ENCODE measurements at places on chromosomes 2 and 18. TPM values are rescaled to one million over a fixed set of nuclear protein-coding genes. Genes with fewer than 3 reads are reported as not detected.

DNA sequence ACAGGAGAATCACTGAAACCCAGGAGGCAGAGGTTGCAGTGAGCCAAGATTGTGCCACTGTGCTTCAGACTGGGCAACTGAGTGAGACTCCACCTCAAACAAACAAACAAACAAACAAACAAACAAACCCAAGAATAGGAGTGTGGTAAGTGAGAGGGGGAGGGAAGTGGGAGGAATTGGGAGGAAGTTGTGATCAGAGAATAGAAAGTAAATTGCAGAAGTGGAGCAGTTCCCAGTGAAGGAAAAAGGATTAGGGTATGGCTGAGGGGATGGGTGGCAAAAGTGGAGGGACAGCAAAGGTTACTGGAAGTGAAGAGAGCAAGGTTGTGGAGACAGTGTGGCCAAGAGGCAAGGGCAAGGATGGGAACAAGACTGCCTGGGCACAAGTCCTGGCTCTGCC is 41.1 kb upstream of the C1GALT1C1L start:
- H3K27me3 ChIP-seq, result peaks cover 12% of the 10 kb centered on the region
- no peaks in the 10 kb centered on the region for H3K36me3 ChIP-seq
- DNase-seq, result no peak
- H3K27ac ChIP-seq, result no peak overlapping the region

- H3K36me3 ChIP-seq, result no peaks in the 10 kb centered on the region
- no peak overlapping the region for H3K27ac ChIP-seq
- peaks cover 47% of the 10 kb centered on the region for H3K27me3 ChIP-seq
- no peak for DNase-seq
- H3K4me3 ChIP-seq, result no peak overlapping the region
Observed at GRCh38 chr18:61963705-61964104, 70.9 kb upstream of the RNF152 start.

- H3K4me1 ChIP-seq, result peaks cover 47% of the 10 kb centered on the region
- H3K36me3 ChIP-seq, result no peaks in the 10 kb centered on the region
- DNase-seq, result peak; percentile 42
Observed at GRCh38 chr18:26547646-26548414, 523 bp downstream of the KCTD1 start.

- H3K27ac ChIP-seq, result no peak overlapping the region
- H3K27me3 ChIP-seq, result peaks cover 11% of the 10 kb centered on the region
- no peak for DNase-seq
- H3K4me1 ChIP-seq, result peaks cover 10% of the 10 kb centered on the region
- H3K4me3 ChIP-seq, result no peak overlapping the region
- no peaks in the 10 kb centered on the region for H3K36me3 ChIP-seq
Observed at GRCh38 chr18:832085-832681, 20.1 kb upstream of the YES1 start.

The CFAP65 gene
- not detected for total RNA-seq

The ABCB6 gene
- 12.1 TPM for total RNA-seq

The CCDC178 gene
- not detected for total RNA-seq

GRCh38 chr2:158817588-158817987 is 22.5 kb downstream of the DAPL1 start:
- no peak overlapping the region for H3K4me3 ChIP-seq
- H3K27ac ChIP-seq, result no peak overlapping the region
- H3K36me3 ChIP-seq, result no peaks in the 10 kb centered on the region
- DNase-seq, result no peak

The KCNIP3 gene
- not detected for total RNA-seq

The ALPP gene
- not detected for total RNA-seq

DNA sequence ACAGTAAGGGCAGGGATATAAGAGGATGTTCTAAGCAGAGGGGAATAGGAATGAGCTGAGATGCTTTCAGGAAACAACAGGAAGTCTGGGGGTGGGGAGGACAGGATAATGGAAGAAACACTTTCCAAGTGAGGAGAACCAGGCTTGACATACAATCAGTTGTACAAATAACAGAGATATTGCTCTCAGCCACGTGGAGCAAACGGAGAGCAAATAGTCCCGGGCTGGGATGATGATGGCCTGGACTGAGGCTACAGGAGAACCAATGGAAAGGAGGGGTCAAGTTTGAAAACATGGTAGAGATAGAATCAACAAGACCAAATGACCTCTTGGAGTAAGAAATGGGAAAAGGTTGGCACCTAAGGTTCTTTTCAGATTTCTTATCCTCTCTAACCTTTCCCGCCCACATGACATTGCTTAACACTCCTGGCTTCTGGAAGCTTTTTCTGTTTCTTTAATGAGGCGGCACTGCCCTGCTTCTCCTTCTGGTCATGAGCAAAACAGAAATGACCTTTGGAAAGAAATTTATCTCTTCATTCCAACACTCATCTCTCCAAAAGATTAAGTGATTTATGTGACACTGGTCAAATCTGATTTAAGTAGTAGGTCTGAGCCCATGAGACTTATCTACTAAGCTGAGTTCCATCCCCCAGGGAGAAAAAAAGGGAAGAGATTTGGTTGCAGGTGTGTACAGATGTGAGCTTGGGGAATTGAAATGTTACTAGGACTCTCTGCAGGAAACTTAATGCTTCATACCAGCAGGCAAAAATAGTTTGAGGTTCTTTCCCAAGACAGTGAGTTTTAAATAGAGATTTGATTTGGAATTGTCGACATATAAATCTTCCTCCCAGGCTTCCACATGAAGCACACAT is 442.9 kb upstream of the HNRNPA3 start:
- no peaks in the 10 kb centered on the region for H3K27me3 ChIP-seq
- no peaks in the 10 kb centered on the region for H3K36me3 ChIP-seq
- H3K27ac ChIP-seq, result no peak overlapping the region
- DNase-seq, result no peak

- no peak overlapping the region for H3K4me3 ChIP-seq
- H3K36me3 ChIP-seq, result no peaks in the 10 kb centered on the region
Observed at GRCh38 chr18:7902399-7902839, 335.3 kb downstream of the PTPRM start.
